Activated naive CD4-positive, alpha-beta T cell treated with anti-CD3 and anti-CD28 coated beads for 36 hours (primary cell): ENCODE measurements at places on chromosomes 7 and 10. TPM values are rescaled to one million over a fixed set of nuclear protein-coding genes. Genes with fewer than 3 reads are reported as not detected.
A peak's percentile ranks its signal among the peaks of the same experiment; 100 is the strongest.

GRCh38 chr7:11742496-11742895 is 89.5 kb downstream of the THSD7A start:
- no peak overlapping the region for H3K27ac ChIP-seq
- no peak overlapping the region for H3K4me3 ChIP-seq
- H3K27me3 ChIP-seq = no peaks in the 10 kb centered on the region
- no peaks in the 10 kb centered on the region for H3K4me1 ChIP-seq
- DNase-seq = no peak
- no peaks in the 10 kb centered on the region for H3K36me3 ChIP-seq

DNA sequence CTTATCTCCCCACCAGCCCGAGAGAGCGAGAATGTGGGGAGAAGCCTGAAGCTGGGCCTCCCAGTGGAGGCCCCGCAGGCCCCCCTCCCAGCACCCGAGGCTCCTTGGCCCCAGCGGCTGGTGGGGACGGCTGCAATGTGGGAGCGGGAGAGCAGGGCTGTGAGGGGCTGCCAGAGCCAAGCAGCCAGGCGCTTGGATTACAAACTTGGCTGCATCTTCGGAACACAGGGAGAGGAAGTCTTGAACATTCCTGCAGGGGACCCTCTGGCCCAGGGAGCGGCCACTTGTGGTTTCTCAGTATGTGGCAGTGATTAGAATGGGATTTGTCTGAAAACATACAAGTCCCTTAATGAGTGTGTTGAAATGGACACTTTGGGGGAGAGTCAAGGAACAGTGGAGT is 23.2 kb downstream of the ELN start:
- no peak for DNase-seq
- H3K4me1 ChIP-seq = no peaks in the 10 kb centered on the region
- H3K4me3 ChIP-seq = no peak overlapping the region
- H3K27me3 ChIP-seq = no peaks in the 10 kb centered on the region

DNA sequence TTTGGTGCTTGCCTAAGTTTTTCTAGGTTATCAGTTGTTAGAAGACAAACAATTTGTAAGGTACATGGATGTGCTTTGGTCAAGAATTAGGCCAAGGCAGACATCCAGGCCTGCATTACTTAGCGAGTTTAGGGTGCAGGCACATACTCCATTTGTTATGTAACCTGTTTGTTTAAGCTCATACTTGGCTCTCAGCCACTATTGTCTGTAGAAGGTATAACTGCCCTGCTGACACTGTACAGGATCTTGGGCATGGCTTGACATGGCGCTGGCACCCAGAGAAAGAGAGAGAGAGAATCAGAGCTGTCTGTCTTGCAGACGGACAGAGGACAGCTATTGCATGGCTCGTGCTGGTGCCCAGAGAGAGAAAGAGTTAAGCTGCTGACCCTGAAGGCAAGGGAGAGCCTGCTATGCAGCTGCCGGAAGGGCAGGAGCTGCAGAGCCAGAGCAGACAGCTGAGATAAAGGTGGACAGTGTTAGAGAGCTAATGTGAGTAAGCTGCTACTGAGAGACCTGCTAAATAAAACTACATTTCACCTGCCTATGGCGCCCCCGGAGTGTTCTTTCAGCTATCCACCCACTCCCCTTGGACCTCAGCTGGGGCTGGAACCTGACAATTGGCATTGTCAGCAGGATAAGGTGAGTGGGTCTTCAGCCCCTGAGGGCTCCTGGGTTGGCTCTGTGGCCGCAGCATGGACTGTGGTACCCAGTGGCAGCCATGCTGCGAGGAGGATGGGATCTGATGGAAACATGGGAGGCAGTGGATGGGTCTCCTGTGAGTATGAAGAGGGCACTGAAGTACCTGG is 120.9 kb upstream of the TMEM106B start:
- H3K27ac ChIP-seq = no peak overlapping the region
- H3K27me3 ChIP-seq = no peaks in the 10 kb centered on the region
- no peak for DNase-seq
- H3K4me1 ChIP-seq = no peaks in the 10 kb centered on the region
- no peaks in the 10 kb centered on the region for H3K36me3 ChIP-seq
- H3K4me3 ChIP-seq = no peak overlapping the region

GRCh38 chr7:22363756-22364422 is 6.9 kb upstream of the RAPGEF5 start:
- DNase-seq = no peak
- no peaks in the 10 kb centered on the region for H3K4me1 ChIP-seq

DNA sequence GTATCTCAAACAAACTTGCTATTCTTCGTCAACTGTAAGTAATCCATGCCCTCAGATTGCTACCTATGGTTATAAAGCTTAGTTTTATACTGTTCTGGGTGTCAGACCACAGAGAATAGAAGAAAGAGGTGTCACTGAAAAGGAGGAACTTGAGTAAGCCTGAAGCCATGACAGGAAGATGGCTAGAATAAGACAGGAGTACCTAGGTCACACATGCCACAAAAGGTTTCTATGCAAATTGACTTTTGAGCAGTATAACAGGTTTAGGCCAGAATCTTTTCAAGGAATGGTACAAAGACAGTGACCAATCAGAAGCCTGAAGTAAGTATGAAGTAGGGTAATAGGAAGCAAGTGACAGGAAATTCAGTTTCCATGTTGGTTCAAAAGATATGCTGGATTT is 23.5 kb downstream of the FBXW4 start:
- peaks cover 29% of the 10 kb centered on the region for H3K36me3 ChIP-seq
- peaks cover 7% of the 10 kb centered on the region for H3K4me1 ChIP-seq
- H3K27me3 ChIP-seq = no peaks in the 10 kb centered on the region
- DNase-seq = no peak

- no peak for DNase-seq
- H3K4me1 ChIP-seq = peaks cover 12% of the 10 kb centered on the region
- H3K4me3 ChIP-seq = peak overlapping the region; percentile 14
- H3K27me3 ChIP-seq = peaks cover 45% of the 10 kb centered on the region
These were observed 1.7 kb downstream of the GPR158 start for GRCh38 chr10:25176421-25176968.

GRCh38 chr7:2522780-2523433 is 3.3 kb downstream of the LFNG start:
- H3K4me1 ChIP-seq = peaks cover 51% of the 10 kb centered on the region
- H3K27me3 ChIP-seq = no peaks in the 10 kb centered on the region
- peaks cover 2% of the 10 kb centered on the region for H3K36me3 ChIP-seq
- peak overlapping the region; percentile 94 for H3K4me3 ChIP-seq
- peak overlapping the region; percentile 79 for H3K27ac ChIP-seq
- DNase-seq = peak; percentile 72

DNA sequence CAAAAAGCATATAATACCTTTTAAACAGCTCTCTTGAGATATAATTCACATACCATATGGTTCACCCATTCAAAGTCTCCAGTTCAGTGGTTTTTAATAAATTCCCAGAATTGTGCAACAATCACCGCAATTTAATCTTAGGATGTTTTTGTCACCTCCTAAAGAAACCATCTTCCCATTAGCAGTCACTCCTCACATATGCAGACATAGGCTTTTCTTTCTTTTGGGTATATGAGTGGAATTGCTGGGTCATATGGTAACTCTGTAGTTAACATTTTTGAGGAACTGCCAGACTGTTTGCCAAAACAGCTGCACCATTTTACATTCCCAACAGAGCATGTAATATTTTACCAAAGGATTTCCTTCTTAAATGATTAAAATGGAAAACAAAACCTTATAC is 57.0 kb downstream of the CC2D2B start:
- no peak for DNase-seq
- no peak overlapping the region for H3K27ac ChIP-seq
- H3K27me3 ChIP-seq = no peaks in the 10 kb centered on the region
- peaks cover 2% of the 10 kb centered on the region for H3K36me3 ChIP-seq

GRCh38 chr10:11810313-11810766 is 12.8 kb upstream of the PROSER2 start:
- H3K27me3 ChIP-seq = peaks cover 1% of the 10 kb centered on the region
- no peaks in the 10 kb centered on the region for H3K4me1 ChIP-seq
- DNase-seq = no peak
- no peak overlapping the region for H3K4me3 ChIP-seq

GRCh38 chr7:95106401-95106800 is 199.0 kb downstream of the PPP1R9A start:
- H3K36me3 ChIP-seq = no peaks in the 10 kb centered on the region
- peaks cover 4% of the 10 kb centered on the region for H3K27me3 ChIP-seq
- H3K4me1 ChIP-seq = no peaks in the 10 kb centered on the region
- H3K4me3 ChIP-seq = no peak overlapping the region
- DNase-seq = no peak

GRCh38 chr7:50226145-50226544 is 78.4 kb upstream of the IKZF1 start:
- H3K27ac ChIP-seq = peak overlapping the region; percentile 81
- peaks cover 12% of the 10 kb centered on the region for H3K36me3 ChIP-seq
- DNase-seq = no peak

GRCh38 chr7:55970978-55971377 is 6.6 kb downstream of the NIPSNAP2 start:
- peaks cover 17% of the 10 kb centered on the region for H3K36me3 ChIP-seq
- no peak for DNase-seq
- no peak overlapping the region for H3K4me3 ChIP-seq

The IFIT2 gene
- 35.7 TPM for total RNA-seq

The EPHB6 gene
- 22.1 TPM for total RNA-seq

The INA gene
- 0.10 TPM for total RNA-seq

The ADAP1 gene
- 8.0 TPM for total RNA-seq

The PLEKHS1 gene
- total RNA-seq = not detected

The RBP3 gene
- not detected for total RNA-seq

The EN2 gene
- not detected for total RNA-seq

The PWWP2B gene
- total RNA-seq = 2.2 TPM

The ITPRID1 gene
- not detected for total RNA-seq
